ENCODE measurements at places on chromosomes 13 and 19. TPM values are rescaled to one million over a fixed set of nuclear protein-coding genes. Genes with fewer than 3 reads are reported as not detected.

Gene MAB21L1
- not detected for total RNA-seq

Gene SMIM17
- 0.36 TPM for total RNA-seq

Gene PABPC3
- total RNA-seq = 0.60 TPM

Gene CD37
- 248 TPM for total RNA-seq

Gene KLHL1
- total RNA-seq = not detected

Gene KLK1
- total RNA-seq = 1.7 TPM

Gene RTBDN
- total RNA-seq = not detected

Gene ONECUT3
- not detected for total RNA-seq

Gene UBE2S
- 223 TPM for total RNA-seq

Gene TMC4
- total RNA-seq = 0.24 TPM

GRCh38 chr13:48404952-48405351 is 8.0 kb downstream of the LPAR6 start:
- no peak for DNase-seq

- DNase-seq = no peak
These were observed 238.7 kb downstream of the LIG4 start for GRCh38 chr13:107976628-107977027.

- no peak for DNase-seq
These were observed 12.7 kb upstream of the LILRA2 start for GRCh38 chr19:54560881-54561385.

DNA sequence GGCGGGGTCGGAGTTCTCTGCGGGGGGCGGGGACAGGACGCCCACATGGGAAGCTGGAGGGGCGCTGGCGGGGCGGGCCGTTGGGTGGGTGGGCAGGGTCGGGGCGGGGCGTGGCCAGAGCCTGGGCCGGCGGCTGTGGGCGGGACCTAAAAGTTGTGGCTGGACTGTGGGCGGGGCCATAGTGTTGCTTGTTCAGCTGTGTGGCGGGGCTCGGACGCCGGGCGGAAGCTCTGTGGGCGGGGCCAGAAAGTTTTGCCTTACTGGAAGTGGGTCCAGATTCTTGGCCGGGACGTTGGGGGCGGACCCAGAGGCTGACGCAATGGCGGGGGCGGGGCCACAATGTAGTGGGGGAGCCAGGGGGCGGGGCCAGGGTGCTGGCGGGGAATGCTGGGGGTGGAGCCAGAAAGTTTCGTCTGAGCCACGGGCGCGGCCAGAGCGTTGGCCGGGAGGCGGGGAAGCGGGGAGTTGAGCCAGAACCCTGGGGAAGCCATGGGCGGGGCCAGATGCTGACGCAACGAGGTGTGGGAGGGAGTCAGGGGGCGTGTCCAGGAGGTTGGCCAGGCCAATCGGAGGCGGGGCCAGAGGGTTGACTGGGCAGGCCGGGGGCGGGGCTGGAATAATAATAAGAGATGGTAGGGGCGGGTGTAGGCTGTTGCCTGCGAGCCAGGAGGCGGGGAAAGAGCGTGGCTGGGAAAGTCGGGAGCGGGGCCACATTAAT is 527 bp downstream of the CCDC9 start:
- DNase-seq = peak; percentile 100

DNA sequence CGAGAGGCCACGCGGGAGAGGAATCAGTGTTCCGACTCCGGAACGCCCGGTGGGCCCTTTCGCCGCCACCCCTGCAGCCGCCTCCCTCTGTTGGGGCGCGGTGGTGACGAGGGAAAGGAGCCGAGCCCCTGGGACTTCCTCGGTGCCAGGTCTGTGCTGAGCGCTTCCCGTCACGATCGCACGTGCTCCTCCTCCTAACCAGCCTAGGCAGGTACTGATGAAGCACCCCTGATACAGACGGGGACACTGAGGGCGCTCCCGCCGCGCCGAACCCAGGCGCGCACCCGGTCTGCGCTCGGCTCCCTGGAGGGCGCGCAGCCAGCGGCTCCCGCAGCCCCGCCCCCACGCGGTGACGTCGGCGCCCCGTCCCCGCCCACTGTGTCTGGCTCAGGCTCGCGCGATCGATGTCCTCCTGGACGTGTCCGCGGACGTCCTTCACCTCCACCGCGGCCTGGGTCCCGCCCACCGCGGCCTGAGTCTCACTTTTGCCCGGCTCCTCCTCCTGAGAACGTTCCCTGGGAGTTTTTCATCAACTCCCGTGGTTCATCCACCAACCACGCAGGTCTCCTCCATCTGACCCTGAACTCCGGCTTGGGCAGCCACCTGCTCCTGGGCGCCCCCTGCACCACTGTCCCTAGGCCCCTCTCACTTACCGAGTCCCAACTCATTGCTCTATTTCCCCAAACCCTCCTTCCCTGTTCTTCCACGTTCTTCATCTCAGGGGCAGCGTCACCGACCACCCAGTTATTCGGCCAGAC is 2.6 kb upstream of the KLK15 start:
- peak; percentile 83 for DNase-seq

DNA sequence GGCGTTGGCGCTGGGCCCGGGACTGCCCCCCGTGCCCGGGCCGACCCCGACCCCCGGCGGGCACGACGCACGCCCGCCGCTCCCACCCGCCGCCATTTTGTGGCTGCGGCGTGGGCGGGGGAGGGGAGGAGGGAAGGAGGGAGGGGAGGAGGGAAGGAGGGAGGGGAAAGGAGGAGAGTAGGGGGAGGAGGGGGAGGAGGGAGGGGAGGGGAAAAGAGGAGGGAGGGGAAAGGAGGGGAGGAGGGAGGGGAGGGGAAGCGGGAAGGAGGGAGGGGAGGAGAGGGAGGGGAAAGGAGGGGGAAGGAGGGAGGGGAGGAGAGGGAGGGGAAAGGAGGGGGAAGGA is at the start of gene BTBD2:
Gene BTBD2, minus strand, starts transcription at position 107 of the 343 bp plus-strand sequence. Its CDS starts 11 bp downstream, at position 96.
- peak; percentile 60 for DNase-seq

DNA sequence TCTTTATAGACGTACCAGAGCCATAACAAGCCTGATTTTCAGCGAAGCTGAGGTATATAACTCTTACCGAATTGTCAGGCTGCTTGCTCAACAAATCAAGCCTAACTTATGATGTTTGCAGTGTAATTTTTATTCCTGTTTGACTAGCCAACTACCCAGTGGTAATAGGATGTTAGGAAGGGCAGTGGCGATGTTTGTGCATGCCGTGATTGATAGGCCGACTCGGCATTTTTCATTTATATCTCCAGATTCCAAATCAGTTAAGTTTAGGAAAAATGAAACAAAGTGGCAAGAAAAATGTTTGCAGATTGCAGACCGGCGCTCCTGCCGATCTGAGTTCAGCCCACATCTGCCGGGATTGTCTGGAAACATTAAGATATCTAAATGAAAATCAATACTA is 401.6 kb upstream of the ZNF507 start:
- DNase-seq = no peak

- no peak for DNase-seq
These were observed 225.3 kb downstream of the GGACT start for GRCh38 chr13:100363285-100363711.

Measured in activated T-cell treated with anti-CD3 and anti-CD28 coated beads, Interleukin-2, amount 50 U/mL, for 72 hours (primary cell).